ENCODE measurements at places on chromosomes 4 and X. TPM values are rescaled to one million over a fixed set of nuclear protein-coding genes. Genes with fewer than 3 reads are reported as not detected.
A peak's percentile ranks its signal among the peaks of the same experiment; 100 is the strongest.

DNA sequence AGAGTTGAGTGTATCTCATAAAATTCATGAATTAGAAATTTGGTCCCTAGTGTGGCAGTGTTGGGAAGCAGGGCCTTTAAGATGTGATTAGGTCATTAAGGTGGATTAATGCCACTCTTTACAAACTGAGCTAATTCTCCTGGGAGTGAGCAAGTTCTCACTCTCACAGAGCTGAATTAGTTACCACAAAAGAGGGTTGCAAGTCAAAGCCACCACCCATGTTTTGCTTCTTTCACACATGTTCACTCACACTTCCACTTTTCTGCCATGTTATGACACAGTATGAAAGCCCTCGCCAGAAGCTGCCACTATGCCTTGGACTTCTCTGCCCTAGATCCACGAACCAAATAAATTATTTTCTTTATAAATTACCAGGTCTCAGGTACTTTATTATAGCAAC lies 332.1 kb downstream of the ARAP2 start:
- DNase-seq = no peak

DNA sequence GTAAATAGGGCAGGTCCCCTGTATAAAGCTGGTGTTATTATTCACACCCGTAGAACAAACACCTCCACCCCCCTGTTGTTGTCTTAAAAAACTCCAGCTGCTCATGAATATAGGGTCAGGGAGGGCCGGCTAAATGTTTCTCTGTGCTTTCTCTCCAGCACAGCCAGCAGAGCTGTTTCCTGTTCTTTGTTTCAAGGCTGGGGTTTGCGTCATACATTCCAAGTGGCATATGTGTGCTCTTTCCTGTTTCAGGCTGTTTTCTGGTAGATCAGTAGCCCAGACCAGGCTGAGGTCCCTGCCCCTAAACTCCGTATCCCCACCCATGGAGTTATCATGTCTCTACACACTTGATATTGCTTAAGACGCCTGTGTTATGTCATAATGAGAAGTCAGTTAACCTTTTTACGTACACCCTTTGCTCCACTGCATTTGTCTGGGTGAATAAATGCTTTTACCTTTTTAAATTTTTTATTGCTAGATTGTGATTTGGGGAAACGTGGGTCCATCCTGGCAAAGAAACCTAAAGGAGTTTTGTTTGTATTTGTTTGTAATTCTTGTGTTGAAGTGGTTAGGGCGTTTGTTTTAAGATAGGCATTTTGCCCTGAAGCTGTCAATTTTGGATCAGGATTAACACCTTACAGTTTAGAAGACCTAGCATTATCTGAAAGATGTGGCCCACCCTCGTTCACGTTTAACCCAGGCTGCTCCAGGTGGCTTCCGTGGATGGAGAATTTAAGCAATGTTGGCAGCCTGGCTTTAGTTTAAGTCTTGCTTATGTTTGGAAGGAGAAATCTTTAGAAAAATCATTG lies 3.3 kb downstream of the KLF3 start:
- peak; percentile 94 for DNase-seq

DDX53 gene
- not detected for total RNA-seq

DNA sequence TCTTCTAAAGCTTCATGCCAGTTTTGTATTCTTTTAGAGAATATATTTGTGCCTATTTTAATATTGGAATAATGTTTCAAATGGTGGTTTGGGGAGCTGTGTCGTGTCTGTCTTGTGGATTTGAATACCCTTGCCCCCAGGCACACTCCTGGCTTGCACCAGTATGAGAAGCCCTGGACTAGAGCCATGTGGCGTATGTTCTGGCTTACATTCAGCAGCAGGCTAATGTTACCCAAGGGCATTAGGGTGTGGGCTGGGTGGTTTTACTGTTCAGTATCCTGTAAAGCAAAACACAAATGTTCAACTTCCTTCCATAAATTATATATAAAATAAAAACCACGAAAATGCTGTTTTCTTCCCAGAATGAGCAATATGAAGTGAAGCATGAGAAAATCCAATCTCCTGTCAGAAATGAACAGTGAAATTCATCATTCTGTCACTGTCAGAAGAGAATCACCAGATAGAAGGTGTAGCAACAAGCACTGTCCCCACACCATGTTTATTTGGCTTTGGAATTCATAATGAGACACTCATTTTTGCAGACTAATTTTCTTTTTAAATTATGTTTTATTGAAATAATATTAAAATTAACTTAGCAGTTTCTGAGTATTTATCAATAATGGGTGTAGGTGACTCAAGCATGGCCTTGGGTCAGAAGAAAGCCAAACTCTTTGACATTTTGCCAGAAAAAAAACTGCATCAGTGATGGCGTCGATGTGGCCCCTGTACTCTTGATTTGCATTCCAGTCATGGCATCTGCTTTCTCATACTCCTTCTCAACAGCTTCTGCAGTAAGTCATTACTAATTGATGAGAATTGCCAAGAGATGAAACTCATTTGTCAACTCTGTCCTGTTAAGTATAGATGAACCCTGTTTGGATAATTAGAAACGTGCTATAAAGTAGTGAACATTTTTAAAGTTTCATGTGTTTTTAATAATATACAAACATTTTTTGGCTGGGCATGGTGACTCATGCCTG lies 43.8 kb downstream of the WWC2 start:
- DNase-seq = no peak

DNA sequence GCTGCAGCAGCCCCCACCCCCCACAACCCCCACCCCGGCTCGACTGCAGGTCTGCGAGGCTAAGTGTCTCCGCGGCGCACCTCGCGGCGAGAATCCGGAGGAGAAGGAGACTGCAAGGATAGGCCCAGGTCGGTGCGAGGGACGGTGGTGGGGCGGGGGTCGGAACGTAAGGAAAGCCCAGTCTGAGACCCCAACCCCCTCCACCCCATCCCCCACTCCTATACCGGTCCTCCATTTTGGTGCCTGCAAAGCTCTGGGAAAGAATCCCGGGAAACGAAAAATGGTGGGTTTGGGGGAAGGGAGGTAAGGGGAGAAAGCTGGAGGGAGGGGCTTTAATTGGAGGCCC lies 614 bp downstream of the BEX3 start:
- no peak for DNase-seq

- peak; percentile 62 for DNase-seq
These were observed 223.1 kb upstream of the SLIT2 start for GRCh38 chr4:20028645-20029044.

DNA sequence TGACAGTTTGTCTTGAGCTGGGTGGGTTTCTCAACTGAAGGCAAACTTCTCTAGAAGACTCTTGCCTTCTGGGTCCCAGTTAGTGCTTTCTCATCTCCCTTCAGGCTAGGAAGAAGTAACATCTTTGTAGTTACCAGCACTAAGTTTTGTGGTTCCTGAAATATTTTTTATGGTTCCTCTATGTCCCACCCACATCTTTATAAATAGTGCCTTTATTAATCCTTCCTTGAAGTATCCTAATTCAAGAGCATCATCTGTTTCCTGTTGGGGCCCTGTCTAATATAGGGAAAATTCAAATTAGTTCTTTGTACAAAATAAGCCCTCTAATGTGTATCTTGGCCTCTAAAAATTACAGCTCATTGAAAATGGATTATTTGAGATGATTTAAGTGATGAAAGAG lies 147.4 kb upstream of the MAOA start:
- DNase-seq = no peak

- no peak for DNase-seq
These were observed 1504.6 kb upstream of the ADGRL3 start for GRCh38 chr4:59695355-59696053.

DNA sequence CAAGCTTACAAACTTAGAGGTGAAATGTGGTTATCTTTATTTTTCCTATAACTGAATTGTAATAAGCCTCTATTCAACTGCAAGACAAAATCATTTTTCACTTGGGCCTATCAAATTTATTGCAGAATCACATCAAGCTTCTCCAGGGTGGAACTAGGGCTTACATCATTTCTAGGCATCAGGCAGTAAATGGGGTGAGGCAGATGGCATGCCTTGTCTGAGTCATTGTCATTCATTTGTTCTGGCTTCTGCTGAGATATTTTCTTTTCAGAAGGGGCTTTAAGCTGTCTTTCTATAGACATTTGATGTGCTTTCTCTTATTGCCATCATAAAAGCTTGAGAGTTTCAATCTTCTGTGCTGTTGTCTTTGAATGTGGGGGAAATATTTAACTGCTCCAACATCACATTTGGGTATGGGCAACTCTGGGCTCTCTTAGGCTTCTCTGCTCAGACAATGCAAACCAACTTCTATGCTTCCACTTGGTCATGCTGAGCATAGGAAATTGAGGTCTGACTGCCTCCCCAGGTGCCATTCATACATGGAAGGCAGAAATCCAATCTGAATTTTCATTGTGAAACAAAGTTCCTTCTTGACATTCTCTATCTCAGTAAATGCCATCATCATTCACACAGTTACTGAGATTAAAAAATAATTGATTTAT lies 225.8 kb upstream of the GIMD1 start:
- DNase-seq = no peak

DNA sequence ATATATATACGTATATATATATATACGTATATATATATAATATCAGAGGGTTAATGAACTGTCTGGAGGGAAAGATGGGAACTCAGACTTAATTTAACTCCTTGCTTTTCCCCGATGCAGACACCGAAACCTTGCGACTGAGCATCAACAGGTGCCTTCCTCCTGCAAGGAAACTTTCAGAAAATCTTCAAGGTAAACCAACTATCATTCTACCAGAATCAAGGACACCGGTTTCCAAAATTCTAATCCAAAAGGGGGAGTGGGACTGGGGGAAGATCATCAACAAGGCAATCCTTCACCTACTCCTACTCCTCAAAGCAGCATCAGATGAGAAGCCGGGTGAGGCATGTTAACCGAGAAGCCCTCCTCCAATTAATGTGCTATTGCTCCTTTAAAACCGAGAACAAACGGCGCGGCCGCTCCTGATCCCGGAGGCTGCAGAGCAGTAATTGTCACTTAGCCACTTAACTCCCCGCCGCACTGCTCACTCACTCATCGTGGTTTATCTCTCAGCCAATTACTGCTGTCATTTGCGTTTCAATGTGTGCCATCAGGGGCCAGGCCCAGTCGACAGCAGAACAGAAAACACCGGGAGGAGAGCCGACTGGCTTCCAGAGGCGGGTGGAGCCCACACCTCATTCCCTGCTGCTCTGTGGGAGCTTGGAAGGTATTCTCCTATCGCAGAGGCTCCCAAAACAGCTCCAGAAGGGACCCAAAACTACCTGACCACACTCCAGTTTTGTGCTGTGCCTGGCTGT lies 61.7 kb downstream of the MAML3 start:
- DNase-seq = peak; percentile 45

DNA sequence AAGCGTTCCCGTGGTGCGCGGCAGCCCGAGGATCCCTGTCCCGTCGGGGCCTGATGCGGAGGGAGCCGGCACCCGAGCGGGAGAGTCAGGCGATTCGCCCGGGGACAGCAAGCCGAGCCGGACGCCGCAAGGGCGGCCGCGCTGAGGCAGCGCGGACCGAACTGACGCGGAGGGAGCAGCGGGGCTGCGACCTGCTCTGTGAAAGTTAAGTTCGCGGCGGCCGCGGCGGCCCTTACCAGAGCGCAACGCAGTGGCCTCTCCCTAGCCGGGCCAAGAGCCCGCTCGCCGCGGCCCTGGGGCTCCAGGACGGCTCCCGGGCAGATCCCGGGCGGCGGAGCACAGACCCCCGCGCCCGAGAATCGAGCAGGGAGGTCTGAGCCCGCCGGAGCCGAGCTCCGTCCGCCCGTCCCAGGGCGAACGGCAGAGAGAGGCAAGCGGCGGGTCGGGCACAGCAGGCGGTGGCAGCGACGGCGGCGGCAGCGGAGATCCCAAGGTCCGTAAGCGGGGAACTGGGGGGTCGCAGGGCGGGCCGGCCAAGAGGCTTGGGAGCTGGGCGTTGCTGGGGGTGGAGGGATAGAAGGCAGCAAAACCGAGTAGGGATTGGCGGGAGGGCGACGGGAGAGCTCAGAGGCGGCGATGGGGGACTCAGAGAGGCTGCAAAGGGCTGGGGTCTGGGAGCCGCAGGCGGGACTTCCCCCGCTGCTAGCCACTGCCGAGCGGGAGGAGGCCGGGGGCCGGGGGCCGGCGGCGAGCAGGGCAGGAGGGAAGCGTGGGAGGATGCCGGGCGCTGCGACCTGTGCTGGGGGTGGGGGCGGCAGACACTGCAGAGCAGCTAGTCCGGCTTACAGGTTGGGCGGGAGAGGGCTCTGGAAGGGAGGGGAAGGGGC lies 1.0 kb downstream of the GPR50 start:
- DNase-seq = no peak

GRCh38 chrX:70826715-70827114 lies 81.8 kb downstream of the TEX11 start:
- DNase-seq = no peak

DNA sequence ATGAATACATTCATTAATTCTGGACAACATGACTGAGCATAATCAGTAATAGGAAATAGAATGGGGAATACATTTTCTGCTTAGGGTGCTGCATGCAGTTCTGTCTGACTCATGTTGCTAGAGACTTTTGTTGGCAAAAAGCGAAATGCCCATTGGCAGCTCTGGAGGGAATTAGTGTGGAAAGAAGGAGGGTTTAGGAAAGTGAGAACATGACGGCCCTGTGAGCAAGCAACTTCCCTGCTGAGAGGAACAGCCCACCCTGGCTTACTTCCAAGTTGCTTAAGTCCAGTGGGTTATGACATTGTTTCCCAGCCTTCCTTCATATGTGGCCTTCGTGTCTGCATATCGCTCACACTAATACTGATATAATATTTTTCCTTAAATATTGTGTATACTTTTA lies 13.8 kb downstream of the MAD2L1 start:
- peak; percentile 79 for DNase-seq

RTL3 gene
- not detected for total RNA-seq

GRCh38 chr4:147793569-147794313 lies 61.9 kb downstream of the ARHGAP10 start:
- DNase-seq = no peak

GRCh38 chrX:125710403-125711062 lies 390.9 kb downstream of the TEX13C start:
- no peak for DNase-seq

GRCh38 chr4:173493041-173493440 lies 37.0 kb downstream of the HAND2 start:
- DNase-seq = no peak

- DNase-seq = peak; percentile 29
These were observed 41.8 kb downstream of the INTS12 start for GRCh38 chr4:105666693-105667092.

DNA sequence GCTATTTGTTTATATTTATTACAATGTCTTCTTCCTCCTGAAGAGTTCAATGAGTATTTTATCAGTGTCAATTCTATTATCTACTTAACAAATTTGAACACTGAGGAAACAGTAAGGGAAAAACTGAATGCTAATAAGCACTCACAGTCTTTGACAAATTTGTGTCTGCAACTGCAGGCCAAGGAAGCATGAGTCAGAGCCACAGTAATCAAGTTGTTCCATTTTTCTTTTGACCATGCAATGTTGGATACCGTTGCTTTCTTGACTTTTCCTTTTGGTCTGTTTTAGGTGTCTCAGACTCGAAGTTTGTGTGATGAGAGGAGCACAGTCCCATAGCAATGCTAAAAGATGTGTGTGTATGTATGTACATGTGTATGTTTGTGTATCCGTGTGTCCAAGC lies 359.6 kb downstream of the IL1RAPL1 start:
- DNase-seq = peak; percentile 0

AFF2 gene
- total RNA-seq = 0.02 TPM

RCHY1 gene
- total RNA-seq = 9.3 TPM

CT47B1 gene
- total RNA-seq = not detected

CSN1S1 gene
- total RNA-seq = not detected

- peak; percentile 24 for DNase-seq
These were observed 197.1 kb upstream of the GIMD1 start for GRCh38 chr4:106565727-106566126.
